ENCODE measurements at places on chromosomes 6 and 20.

GRCh38 chr20:60121903-60122302 is 163.7 kb downstream of the CDH26 start:
- no peak for DNase-seq

DNA sequence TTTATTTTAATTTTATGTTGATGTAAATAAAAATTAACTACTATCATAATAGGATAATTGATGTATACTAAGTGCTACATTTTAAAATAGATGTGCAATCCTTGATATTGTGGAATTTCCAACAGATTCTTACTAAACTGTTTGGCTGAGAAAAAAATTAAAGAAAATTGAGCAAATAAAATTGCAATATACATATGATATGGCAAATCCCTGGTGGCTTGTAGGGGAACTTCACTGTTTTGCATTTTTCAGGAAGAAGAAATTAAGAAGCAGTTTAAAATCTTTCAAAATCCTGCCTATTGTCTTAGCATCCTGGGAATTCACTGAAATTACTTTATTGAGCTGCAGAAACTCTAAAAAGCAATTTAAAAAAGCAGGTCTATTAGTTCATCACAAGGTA is 191.4 kb upstream of the ADGRB3 start:
- DNase-seq = no peak

- DNase-seq = no peak
Observed at GRCh38 chr20:35279040-35279439, 1.1 kb upstream of the MMP24OS start.

GRCh38 chr20:2260250-2260649 is 35.6 kb upstream of the TGM3 start:
- no peak for DNase-seq

DNA sequence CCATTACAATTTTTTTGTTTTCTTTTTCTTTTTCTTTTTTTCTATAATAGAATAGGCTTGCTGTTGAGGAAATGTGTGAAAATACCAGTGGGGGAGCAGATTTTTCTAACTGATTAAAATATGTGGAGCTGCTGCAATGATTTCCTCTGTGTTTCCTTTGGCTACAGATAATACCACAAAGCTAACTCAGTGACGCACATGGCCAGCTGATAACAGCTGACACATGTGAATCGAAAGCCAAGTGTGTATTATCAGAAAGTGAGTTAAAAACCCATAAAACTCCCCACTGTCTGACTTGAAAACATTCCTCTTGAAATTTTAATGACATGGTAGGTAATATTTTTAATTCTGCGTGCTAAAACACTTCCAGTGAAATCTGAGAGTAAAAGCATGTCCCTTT is 70.8 kb upstream of the AHI1 start:
- DNase-seq = no peak

DNA sequence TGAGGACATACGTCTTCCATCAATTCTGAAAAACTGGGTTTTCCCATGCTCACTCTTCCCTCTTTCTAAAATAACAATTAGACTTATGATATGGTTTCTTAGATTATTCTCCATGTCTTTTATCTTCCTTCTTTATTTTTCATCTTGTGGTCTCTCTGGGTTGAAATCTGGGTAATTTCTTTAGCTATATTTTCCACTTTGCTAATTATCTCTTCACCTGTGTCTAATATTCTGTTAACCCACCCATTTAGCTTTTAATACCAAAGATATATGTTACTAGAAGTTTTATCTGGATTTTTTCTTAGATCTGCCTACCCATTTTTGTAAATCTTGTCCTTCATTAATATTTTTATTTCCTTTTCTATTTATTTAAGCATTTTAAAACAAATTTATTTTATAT is 121.8 kb downstream of the TENT5A start:
- DNase-seq = no peak

All from T-helper 17 cell (primary cell).